Right renal cortex interstitium (tissue), 3 donors: ENCODE measurements at places on chromosomes 16 and 17. TPM values are rescaled to one million over a fixed set of nuclear protein-coding genes. Genes with fewer than 3 reads are reported as not detected.

DNA sequence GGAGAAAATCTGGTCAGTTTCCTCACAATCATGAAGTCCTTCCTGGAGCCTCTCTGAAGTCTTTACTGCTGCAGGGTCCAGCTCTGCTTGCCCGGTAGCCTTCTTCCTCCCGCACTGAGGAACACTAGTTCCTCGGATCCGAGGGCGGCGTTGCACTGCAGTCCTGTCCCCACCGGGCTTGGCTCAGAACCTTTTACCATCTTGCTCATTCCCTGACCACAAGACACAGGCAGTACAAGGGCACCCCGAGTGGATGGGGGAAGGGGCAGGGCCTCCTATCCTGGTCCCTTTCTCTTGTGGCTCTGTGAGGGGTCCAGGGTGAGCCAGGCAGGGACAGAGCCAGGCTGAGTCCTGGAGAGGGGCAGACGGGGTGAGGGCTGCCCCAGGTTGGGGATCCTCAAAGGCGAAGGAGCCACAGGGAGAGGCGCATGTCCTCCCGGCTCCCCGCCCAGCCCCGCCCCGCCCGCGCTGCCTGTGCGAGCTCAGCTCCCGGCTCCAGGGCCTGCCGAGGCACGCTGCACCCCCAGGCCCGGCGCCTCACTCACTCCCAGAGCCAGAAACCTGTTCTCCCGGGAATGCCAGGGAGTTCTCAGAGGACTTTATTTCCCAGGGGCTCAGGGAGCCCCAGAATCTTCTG, 1.5 kb downstream of the FOXN1 start:
- DNase-seq, result no peak

DNA sequence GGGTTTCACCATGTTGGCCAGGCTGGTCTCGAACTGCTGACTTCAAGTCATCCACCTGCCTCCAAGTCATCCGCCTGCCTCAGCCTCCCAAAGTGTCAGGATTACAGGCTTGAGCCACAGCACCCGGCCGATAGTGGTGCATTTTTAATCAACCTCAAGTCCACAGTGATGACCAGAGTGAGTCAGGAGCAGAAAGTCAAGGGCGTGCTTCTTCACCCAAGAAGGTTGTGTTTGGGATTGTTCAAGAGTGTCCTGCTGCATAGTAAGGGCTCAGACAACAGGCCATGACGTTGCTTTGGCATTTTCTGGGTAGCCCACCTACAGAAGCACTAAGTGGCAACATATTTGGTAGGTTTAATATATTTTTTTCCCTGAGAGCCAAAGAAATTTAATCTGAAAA, 108.3 kb upstream of the FAM20A start:
- DNase-seq, result no peak

- no peak for DNase-seq
These were observed 2.5 kb downstream of the SLC22A31 start for GRCh38 chr16:89197633-89198416.

DNA sequence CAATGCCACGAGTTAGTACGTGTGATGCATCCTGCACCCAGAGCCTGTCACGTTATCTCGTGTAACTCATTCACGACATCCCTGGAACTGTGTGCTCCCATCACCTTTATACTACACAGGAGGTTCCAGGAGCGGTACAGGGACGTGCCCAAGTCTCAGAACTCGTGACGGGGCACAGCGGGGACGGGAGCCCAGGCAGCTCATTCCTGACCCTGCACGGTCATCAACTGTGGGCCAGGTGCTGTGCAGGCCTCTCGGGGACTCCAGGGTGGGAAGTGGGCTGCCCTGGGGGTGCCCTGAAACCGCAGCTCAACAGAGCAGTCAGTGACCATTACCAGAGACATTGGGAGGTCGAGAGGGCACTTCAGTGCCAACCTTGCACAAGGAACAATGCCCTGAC, 11.1 kb upstream of the KIF19 start:
- no peak for DNase-seq

DNA sequence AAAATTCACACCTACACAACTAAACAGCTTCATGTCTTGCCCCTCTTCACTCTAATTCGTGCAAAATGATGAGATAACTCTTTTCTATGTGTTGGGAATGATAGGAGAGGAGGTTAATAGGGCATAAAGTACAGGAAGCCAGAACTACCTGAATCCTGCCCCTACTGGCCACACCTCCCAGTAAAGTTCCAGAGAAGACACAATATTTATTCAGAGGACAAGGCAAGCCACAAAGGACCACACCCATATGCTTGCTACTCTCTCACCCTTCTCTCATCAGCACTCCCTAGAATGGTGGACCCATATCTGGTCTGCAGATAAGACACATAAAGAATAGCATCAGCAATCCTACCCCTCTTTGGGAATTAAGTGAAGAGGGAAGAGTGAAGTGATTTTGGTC, 74.6 kb downstream of the ZNF18 start:
- no peak for DNase-seq

- DNase-seq, result no peak
These were observed 6.6 kb upstream of the JUP start for GRCh38 chr17:41792845-41793783.

GRCh38 chr17:31495022-31495885, 103.8 kb downstream of the RAB11FIP4 start:
- DNase-seq, result no peak

DNA sequence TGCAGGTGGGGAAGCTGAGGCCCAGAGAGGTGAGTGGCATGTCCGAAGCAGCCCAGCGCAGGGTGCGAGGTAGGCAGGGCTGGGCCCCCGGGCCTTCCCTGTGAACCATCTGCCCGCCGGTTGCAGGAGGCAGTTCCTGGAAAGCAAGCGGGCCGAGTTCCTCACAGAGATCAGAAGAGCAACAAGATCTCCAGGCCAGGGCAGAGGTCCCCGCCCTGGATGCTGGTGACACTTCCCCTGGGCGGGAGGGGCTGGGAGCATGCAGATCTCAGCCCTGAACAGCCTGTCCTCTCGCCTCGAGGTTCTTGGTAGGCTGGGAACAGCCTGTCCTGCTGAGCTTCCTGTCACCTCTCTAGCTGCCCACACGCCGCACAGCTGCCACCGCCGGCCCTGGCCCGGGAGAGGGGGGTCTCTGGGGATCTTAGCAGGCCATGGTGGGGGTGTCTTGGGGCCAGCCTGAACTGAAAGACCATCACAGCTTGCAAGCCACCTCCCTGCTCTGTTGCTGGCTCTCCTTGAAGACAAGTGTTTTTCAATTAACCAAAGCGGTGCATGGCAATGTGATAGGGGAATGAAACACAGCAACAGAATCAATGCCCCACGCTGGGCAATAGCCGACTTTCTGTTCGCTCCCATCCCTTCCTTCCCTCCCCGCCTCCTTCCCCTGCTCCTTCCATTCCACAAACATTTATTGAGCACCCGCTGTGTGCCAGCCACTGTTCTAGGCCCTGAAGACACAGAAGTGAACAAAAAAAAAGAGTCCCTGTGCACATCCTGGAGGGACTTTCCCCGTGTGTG, 31.7 kb downstream of the SOCS1 start:
- no peak for DNase-seq

- no peak for DNase-seq
These were observed 1.7 kb downstream of the TTC19 start for GRCh38 chr17:16001226-16001897.

DNA sequence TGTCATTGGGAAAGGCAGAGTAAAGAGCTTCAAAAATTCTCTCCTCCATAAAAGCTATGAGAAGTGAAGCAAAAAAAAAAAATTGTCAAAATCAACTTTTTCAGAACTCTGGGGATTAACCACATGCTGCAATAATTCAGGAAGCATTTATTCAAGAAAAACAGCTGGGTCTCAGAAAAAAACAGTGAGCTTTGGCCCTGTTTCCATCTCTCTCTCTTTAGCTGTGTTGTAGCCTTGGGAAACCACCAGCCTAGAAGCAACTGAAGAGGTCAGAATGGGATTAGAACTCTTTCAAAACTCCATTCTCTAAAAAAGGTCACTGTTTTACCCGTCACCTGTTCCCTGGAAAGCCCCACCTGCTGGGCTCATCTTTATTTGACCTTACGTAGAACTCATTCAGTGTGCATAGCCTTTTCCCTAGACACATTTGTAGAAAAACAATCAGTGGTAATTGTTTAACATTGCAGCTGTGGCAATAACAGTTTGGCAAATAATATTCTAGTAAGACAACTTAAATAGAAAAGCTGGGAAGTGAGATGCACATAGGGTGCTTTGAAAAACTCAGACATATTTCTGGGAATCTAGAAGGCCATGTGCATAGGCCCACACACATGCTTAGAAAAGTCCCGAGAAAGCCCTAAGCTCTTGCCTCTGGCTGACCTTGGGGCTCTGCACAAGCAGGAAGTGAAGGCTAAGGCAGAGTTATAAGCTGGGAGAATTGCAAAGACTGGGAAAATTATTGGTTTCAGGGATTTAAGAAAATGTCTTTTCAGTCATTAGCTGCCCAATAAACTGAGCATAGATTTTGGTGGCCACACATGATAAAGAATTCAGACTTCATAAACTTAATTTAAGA, 18.0 kb downstream of the SLC5A11 start:
- no peak for DNase-seq

GRCh38 chr16:55184052-55184451, 140.0 kb upstream of the IRX6 start:
- DNase-seq, result no peak

GRCh38 chr17:33674685-33675084, 381.6 kb upstream of the ASIC2 start:
- DNase-seq, result peak; percentile 31

DNA sequence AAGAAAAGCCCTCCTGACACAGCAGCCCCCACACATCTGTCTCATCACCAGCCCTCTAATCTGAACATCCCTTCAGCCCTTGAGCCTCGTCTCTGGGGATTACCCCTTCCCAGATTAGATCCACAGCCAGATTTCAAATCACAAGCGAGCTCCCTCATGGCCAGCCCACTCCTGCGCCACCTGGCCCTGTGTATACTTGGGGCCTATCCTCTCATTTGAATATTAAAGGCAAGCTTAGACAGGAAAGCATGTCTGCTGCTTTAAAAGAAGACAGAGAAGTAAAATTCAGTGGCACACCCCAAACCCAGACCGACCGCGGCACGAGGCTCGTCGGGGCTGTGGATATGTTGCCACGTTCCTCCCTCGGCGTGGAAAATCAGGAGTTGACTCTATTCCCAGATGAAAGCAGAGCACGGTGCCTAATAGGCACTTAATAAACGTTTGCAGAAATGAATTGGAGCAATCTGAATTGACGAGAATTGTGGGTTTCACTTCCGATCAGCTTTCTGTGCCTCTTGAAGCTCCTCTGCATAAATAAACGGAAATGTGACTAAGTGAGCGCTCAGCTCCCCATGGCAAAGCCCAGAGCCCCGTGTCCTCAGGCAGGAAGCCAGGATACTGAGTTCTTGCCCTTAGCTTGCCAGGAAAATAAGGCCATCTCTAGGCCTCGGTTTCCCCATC, 108.0 kb downstream of the CCDC182 start:
- DNase-seq, result no peak

GRCh38 chr17:76593384-76593826, 7.7 kb upstream of the ST6GALNAC2 start:
- DNase-seq, result no peak

DNA sequence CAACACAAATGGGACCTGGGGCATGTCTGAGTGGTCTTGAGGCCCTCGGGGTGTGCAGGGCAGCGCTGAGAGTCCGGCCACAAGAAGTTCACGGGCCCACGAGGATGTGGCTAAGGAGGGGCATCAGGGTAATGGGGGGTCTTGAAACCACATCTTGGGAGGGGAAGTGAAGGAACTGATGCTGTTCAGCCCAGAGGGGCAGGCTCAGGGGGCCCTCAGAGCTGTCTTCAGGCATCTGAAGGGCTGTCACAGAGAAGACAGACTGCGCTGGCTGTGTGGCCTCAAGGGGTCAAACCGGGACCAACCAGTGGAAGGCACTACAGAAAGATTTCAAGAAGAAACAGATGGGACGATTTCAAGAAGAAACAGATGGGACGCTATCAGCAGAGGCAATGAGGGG, 45.1 kb downstream of the ZNF423 start:
- DNase-seq, result no peak

DNA sequence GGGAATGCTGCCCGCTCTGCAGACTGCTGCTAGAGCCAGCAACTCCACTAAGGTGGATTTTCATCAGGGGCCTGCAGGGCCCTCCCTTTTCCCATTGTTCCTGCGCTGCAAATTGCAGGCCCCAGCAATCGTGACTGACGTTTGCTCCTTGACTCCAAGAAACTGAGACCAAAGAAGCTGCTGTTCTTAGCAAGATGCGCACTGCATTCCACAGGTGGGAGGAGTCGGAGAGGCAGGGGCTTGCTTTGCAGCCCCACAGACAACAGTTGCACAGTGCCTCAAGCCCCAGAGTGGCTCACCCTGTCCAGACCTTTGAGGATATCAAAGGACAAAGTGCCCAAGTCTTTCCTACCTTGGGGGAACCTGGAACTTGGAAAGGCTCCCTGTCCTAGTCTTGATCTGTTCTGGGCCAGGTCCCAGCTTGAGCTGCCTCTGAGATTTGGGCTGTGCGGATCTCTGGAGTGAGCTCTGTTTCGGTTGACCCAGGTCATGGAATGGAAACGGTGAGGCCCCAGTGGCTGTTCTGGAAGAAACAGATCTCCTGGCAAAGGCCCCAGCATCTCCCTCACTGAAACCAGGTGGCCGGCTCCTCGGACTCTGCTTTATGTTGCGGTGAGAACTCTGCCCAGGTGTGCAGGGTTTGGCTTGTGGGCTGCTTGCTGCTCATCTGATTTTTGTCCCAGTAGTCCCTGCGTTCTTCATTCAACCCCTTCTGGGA, 24.9 kb downstream of the PLCD3 start:
- DNase-seq, result no peak

DNA sequence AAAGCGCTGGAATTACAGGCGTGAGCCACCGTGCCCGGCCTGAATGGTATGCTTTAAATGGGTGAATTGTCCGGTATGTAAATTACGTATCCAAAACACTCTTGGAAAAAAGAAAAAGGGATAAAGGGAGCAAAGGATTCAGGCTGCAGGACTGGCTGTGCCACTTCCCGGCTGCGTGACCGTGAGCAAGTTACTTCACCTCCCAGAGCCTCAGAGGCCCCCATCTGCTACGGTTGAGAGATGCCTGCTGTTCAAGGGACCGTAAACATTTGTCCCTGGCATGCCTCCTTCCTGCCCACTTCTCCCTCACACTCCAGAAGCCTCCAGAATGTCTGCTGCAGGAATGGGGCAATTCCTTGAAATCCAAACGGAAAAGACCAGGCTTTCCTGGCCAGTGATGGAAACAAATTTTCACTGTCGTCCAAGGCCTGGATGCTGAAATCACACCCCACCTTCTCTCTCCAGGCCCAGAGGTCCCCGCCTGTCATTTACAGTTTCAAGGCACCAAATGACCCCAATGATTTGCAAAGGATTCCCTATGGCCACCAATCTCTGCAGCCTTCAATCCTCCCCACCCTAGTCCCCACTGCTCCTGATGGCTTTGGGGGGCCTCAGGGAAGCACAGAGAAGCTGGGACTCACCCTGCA, 22.9 kb upstream of the LITAF start:
- DNase-seq, result no peak

The TBC1D3H gene
- not detected for polyA plus RNA-seq

The LIG3 gene
- 34.3 TPM for polyA plus RNA-seq

The PTX4 gene
- polyA plus RNA-seq, result not detected

The AURKB gene
- polyA plus RNA-seq, result 28.6 TPM

The EPOP gene
- polyA plus RNA-seq, result 1.2 TPM

The AGRP gene
- polyA plus RNA-seq, result 0.17 TPM

The LLGL2 gene
- 50.0 TPM for polyA plus RNA-seq

The CDK5R1 gene
- polyA plus RNA-seq, result 4.6 TPM

The PRAC2 gene
- not detected for polyA plus RNA-seq
